ENCODE measurements at places on chromosomes 2 and 18. TPM values are rescaled to one million over a fixed set of nuclear protein-coding genes. Genes with fewer than 3 reads are reported as not detected.

- no peaks in the 10 kb centered on the region for H3K36me3 ChIP-seq
- H3K27me3 ChIP-seq = no peaks in the 10 kb centered on the region
- H3K27ac ChIP-seq = no peak overlapping the region
- no peak for DNase-seq
Measured at GRCh38 chr2:226818930-226819329, 16.9 kb upstream of the RHBDD1 start.

DNA sequence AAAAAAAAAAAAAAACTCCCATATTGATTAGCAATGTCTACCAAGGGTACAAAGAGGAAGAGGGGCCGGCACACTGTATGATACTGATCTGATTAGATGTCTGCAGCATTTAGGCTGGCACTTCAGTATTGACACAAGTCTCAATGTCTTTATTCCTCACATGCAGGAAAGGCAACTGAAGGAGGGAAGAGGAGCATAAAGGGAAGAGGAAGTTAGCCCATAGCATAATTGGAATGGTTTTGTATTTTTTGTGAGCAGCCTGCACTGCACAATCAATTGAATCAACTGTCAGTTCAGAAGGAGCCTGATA, 79.0 kb downstream of the DNER start:
- H3K4me1 ChIP-seq = no peaks in the 10 kb centered on the region
- H3K36me3 ChIP-seq = no peaks in the 10 kb centered on the region
- DNase-seq = no peak
- no peaks in the 10 kb centered on the region for H3K27me3 ChIP-seq

MRPL33 gene
- total RNA-seq = 29.5 TPM

ORC2 gene
- total RNA-seq = 75.5 TPM

- no peaks in the 10 kb centered on the region for H3K27me3 ChIP-seq
- no peak for DNase-seq
- H3K4me1 ChIP-seq = no peaks in the 10 kb centered on the region
- H3K27ac ChIP-seq = no peak overlapping the region
- no peak overlapping the region for H3K4me3 ChIP-seq
- no peaks in the 10 kb centered on the region for H3K36me3 ChIP-seq
Measured at GRCh38 chr18:7459851-7460770, 107.0 kb upstream of the PTPRM start.

- no peaks in the 10 kb centered on the region for H3K36me3 ChIP-seq
- H3K4me1 ChIP-seq = no peaks in the 10 kb centered on the region
- no peak overlapping the region for H3K4me3 ChIP-seq
- DNase-seq = no peak
- no peaks in the 10 kb centered on the region for H3K27me3 ChIP-seq
- H3K27ac ChIP-seq = no peak overlapping the region
Measured at GRCh38 chr2:137021763-137022162, 256.4 kb downstream of the THSD7B start.

Data from naive thymus-derived CD4-positive, alpha-beta T cell (primary cell).